ENCODE measurements at places on chromosomes 12 and 14.

DNA sequence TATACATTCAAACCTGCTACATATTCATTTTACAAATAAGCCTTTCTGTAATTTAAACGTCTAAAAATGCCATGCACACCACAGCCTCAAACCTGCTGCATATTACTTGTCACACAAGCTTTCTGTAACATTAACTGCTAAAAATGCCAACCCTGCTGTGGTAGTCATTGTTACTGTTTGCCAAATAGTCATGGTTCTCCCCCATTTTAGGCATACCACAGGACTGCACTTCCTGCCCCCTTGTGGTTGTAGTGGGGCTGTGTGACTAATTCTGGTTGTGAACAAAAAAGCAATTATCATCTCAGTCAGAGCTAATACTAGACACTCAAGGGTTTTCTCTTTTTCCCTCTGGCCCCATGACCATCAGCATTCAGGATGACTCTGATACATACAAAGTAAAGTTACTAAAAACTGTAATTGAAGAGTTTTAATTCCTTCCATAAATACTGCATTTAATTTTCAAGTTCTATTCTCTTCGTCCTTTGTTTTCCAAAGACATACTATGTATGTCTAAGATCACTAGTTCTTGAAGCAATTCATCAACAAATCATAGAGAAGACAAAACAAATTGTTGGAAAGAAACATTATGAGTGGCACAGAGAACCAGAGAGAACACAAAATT, 5.7 kb upstream of the SLC35F4 start:
- peak; percentile 75 for DNase-seq

- no peak for DNase-seq
Observed at GRCh38 chr12:31650918-31651317, 8.6 kb upstream of the ETFBKMT start.

- DNase-seq = peak; percentile 94
Observed at GRCh38 chr12:15979096-15980092, 68.3 kb downstream of the DERA start.

DNA sequence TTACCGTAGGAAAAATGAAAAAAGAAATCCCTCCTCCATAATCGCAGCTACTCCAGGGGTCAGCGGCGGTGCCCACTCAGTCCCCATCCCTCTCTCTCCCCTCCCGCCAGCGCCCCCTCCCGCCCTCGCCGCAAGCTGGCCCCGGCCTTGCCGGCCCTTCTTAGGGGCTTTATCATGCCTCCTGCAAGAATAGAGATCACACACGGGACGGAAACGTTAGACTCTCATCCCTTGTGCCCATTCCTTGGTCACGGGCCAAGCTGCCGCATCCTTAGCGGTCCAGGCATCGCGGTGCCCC, 692 bp upstream of the COX14 start:
- no peak for DNase-seq

- DNase-seq = no peak
Observed at GRCh38 chr12:45582536-45582935, 147.0 kb upstream of the ARID2 start.

GRCh38 chr14:99698236-99698635, 14.1 kb downstream of the CYP46A1 start:
- no peak for DNase-seq
